ENCODE measurements at places on chromosomes 1 and 21.

DNA sequence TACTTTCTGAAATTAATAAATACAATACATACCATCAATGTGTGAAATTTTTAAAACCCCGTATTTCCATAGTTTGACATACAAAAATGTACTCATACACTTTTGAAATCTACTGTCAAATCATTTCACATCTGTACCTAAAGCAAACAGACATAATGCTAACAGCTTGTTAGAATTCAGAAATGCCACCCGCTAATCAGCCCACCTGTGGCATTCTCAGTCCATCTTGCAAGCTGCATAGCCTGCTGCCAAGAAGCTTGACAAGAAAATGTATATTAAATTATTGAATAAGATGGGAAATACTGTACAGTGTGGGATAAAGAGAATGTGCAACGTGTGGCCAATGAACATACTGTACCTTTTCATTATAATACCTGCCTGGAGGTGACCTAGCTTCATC lies 55.1 kb downstream of the ZBTB18 start:
- no peak for DNase-seq

DNA sequence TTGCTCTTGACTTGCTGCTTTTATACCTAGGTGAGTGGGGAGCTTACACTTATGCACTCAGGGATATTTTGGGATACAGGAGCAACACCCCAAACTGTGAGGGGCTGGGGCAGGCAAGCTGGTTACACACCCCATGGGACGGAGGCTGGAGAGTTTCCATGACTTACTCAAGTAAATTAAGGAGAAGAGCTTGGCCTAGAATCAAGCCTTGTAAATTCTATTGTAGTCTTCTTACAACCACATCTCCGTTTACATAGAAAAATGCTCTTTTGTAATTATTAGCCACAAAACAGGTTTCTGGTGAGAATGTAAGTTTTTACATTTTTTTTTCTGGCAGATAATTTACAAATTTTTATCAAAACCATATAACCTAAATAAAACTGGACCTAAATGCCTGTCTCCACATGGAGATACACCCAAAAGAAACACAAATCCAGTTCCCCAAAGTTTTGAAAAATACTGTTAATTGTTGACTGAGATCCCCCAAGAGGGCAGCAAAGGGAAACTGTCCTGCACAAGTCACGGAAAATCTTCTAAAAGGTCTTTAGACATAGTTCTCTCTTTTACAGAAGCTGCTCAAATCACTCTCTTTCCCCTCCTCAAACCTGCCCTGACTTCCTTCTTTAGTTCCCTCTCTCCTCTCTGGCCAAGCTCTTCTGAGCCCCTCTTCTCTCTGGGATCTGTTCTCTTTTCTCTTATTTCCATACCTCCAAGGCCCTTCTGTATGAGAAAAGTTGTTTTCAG lies 134.0 kb downstream of the HIVEP3 start:
- DNase-seq: no peak

DNA sequence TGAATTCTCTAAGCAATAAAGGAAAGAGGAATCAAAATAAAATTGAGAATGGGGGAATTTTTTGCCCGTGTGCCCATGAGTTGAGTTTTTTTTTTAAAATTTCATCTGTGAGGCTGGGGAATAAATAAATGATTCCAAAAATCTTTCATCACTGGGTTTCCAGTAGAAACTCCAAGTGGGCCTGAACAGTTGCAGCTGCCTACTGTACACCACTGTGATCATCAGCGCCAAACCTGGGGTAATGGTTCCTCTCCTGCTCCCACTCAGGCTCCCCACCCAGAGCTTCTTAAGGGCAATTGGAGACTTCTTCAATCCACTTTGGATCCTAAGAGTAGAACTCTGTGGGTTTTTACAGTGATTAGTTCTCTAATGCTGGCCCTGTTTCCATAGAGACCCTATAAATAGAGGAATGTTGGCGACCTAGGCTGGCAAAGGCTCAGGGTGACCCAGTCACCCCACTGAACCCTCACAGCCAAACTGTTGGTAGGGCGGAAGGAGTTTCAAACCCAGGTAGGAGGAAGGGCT lies 9.3 kb downstream of the TMCC2 start:
- DNase-seq: no peak

- no peak for DNase-seq
Measured at GRCh38 chr21:34017039-34017961, 56.1 kb upstream of the MRPS6 start.

DNA sequence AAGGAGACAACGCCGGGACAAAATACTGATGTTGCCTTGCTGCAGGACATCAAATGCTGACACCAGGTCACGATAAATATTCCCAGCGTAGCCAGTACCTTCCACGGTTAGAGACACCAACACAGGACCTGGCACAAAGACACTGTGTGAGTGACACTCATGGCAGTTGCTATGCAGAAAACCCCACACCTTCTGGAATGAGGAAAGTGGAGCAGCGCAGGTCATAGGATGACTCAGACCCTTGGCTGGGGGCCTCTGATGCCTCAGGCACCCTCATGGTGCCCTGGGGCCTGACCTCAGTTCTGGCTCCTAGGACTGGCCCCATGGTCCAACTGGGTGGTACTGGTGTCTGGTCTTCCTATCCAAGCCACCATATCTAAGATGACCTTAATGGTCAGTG lies 7.0 kb downstream of the DCST2 start:
- DNase-seq: no peak

DNA sequence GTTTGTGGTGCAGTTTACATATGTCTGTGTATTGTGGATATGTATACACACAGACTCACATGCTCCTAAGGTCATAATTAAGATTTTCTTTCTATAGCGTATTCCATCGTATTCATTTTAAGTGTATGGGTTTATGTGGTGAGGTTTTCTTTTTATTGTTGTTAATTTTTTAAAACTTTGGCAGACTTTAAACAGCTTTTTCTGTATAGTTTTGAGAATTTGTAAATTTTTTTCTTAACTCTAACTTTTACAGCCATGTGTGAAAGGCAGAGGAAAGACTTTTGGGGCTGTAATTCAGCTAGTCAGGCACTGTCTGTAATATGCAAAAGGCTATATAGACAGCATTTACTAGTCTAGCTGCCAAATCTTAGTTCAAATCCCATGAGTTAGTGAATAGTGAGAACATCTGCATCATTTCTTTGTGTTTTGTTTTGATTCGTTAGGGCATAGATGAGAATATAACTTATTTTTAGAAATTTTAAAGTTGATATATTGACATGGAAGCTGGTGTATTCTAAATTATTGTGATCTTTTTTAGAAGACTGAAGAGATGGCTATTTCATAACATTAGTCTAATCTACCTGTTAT lies 2.3 kb downstream of the MAGI3 start:
- DNase-seq: no peak

DNA sequence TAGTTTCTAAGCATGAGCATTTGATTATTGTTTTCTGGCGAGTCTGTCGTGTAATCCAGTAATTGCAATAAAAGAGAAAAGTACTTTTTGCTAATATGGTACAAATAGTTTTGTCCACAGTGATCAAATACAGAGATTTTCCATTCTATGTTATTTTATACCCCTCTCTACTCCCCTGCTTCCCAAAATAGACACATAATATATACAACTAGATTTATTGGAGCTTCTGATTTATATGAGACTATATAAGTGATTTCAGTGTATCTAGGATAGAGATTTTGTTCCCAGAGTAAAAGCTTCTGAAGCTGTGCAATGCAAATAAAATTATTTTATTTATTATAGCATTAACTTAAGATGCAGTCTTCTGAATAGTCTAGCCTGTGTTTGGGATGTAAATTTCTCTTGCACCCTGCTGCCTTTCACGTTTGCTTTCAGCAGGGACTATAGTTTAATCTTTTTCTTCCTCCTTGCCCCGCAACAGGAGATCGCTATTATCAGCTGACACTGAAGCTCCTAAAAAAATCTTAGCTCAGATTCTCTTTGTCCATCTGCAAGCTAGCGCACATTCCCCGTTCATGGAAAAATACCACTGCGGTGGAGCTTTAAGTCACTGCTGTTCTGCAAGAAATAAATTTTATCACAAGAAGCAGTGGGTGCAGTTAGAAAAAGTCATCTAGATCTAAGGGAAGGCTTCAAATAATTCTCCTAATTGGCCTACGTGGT lies 273.3 kb downstream of the DISC1 start:
- DNase-seq: no peak

DNA sequence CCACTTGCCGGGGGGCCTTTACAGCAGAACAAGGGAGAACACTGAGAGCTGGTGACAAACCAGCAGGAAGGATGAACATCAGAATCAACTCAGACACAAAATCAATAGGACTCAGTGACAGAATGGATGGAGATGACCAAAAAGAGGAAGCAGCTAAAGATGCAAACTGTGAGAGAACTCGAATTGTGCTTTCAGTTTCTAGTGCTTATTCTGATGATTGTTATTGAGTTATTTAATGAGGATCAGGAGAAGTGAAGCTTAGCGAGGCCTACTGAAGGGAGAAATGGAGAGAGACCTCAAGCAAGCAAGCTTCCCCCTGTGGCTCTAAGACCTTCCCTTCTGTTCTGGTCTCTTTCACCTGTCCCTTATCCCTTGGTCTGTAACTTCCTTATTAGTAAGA lies 30.3 kb upstream of the TMEM125 start:
- DNase-seq: no peak

DNA sequence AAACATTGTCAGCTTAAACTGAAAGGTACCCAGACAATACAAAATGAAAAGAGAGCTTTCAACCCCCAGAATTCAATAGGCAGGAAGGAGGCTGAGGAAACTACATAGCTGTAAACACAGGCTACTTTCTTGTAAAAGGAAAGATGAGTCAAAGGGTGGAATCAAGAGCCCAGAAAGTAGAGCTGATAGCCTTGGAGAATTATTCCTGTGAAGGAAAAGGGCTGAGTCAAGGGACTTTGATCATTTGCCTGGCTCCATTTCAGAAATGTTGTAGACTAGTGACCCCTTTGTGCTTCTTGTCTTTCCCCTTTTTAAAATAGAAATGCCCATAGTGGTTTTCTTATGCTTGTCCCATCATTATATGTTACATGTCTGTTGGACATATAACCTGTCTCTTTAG lies 597.6 kb downstream of the ADGRL2 start:
- DNase-seq: no peak

- DNase-seq: no peak
Measured at GRCh38 chr1:247493106-247493505, 35.2 kb upstream of the OR2B11 start.

DNA sequence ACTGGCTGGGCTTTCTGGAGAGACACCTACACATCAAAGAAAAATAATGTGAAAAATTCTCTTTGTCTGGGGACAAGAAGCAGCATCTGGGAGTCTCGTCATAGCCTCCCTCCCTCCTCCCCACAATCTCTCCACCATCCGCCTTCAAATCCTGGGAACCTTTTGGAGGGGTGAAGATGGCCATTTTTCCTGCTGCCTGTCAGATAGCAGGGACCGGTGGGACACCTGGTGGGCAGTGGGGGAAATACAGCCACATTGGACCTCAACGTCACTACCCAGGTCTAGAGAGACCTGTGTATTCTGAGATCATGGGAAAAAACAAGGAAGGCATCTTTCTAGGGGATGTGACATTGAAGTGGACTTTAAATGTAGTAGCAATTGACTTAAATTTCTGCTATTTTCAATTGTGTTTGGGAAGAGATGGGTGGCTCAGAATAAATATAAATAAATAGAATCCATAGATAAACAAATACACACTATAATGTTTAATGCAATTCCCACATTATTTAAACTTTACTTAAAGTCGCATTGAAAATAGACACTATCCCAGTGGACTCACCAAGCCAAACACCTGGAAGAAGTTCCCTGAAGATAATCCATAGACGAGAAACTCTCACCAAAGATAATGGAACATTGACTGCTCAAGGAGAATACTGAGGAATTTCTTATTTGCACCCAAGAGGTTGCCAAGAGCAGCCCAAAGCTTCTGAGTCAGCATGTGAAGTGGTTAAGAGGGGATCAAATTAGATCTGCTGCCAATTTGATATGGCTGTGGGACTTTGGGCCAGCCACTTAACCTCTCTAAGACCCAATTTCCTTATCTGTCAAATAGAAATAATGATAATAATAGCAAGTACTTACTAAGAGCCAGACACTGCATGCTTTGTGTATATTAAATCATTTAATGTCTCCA lies 147.6 kb upstream of the CAMK1G start:
- DNase-seq: peak; percentile 56

GRCh38 chr1:12007204-12007603 lies 12.1 kb upstream of the MIIP start:
- DNase-seq: no peak

- no peak for DNase-seq
Measured at GRCh38 chr1:98086796-98087441, 166.1 kb upstream of the DPYD start.

DNA sequence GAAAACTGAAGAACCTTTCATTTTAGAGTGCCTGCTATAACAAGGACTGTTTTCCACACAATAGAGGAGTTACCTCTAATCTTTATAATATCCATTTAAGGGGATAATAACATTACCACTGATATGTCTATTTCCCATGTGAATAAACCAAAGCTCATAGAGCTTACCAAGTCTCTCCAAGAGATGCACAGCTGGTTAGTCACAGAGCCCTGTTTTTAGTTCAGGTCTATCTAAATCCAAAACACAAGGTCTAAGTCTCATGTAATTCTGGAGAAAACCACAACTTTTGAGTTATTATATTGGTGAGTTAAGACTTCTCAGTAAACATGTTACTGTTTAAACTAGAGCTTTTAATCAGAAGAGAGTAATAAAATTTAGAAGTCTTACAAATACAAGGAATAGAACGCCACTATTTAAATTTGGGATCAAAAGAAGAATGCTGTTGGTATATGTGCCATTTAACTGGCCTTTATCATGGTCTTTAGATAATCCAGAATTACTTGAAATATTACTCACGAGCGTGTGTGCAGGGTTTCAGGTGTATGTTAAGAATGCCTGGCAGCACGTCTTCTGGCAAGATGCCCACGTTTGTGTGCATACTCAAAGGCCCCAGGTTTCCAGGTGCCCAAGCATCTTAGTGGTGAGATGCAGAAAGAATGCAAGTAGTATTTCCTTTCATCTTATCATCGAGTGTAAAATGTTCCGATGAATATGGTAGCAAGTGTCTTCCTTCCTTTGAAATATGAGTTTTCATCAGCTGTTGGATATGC lies 190.6 kb downstream of the FMN2 start:
- DNase-seq: no peak

- no peak for DNase-seq
Measured at GRCh38 chr1:226980565-226981385, 40.7 kb downstream of the COQ8A start.

DNA sequence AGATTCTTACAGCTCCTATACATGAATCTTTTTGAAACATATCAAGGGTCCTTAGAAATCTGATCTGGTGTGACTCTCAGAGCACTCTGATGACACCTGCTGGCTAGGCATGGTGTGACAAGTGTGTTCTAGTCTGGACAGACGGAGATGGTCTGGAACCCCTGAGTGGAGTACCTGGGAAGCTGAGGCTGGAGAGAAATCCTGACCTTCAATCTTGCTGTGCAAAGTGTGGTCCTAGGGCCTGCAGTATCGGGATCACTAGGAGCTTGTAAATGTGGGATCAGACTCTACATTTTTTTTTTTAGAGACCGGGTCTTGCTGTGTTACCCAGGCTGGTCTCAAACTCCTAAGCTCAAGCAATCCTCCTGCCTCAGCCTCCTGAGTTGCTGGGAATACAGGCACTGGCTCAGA lies 78.6 kb upstream of the SOD1 start:
- DNase-seq: peak; percentile 23

Data from NCI-H774 (cell line).